ENCODE measurements at places on chromosomes 16 and 17. TPM values are rescaled to one million over a fixed set of nuclear protein-coding genes. Genes with fewer than 3 reads are reported as not detected.

Gene PYY
- 0.47 TPM for total RNA-seq

Gene GAN
- 4.7 TPM for total RNA-seq

Gene GUCY2D
- not detected for total RNA-seq

Gene CDH16
- total RNA-seq = 0.24 TPM

Gene AANAT
- not detected for total RNA-seq

Gene SPATA22
- 0.09 TPM for total RNA-seq
